ENCODE measurements at places on chromosomes 6 and 20.

GRCh38 chr20:42402455-42402854, 784.3 kb upstream of the CHD6 start:
- no peak for DNase-seq

GRCh38 chr6:121413879-121414278, 21.6 kb upstream of the GJA1 start:
- DNase-seq, result no peak

DNA sequence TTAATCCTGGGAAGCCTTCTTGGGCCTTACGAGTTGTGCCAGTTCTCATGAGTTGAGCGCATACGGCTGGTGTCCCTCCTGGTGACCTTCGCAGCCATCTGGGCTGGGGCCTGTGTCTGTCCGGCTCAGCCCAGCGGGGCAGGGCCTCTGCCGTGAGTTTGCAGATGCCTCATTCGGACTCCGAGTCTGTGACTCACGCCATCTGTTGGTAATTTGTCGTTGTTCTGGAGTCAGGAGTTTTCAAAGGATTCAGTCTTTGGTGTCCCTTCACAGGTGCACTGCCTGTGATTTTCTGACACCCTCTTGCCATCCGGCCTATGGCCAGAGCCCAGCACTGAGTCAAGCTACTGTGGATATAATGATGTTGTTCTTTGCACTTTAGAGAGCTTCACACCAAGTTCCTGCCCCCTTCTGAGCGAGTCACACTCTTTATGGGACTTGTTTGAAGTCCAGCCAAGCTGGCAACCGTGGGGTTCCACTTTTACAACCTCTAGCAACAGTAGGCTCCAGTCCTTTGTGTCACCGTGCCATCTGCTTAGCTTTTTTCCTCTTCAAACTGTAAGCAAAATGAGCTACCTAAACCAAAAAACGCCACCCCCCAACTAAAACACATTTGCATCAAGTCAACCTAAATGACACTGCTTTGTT, 175.6 kb downstream of the AIG1 start:
- DNase-seq, result no peak

- DNase-seq, result no peak
Observed at GRCh38 chr6:73109659-73110058, 115.6 kb downstream of the KHDC1L start.

GRCh38 chr6:89260310-89260709, 43.2 kb upstream of the GABRR1 start:
- no peak for DNase-seq
